T-helper 22 cell (primary cell): ENCODE measurements at places on chromosomes 2 and 18.
A peak's percentile ranks its signal among the peaks of the same experiment; 100 is the strongest.

DNA sequence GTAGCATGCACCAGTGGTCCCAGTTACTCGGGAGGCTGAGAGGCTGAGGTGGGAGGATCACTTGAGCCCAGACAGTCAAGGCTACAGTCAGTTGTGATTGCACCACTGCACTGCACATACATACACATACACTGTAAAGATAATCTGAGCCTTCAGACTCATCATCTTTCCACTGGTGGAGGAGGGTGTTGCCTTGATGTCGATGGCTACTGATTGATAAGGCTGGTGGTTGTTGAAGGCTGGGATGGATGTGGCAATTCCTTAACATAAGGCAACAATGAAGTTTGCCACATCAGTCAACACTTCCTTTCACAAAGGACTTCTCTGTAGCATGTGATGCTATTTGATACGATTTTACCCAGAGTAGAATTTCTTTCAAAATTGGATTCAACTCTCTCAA lies 118.8 kb downstream of the IKZF2 start:
- no peak for DNase-seq

GRCh38 chr2:161434118-161434517 lies 18.0 kb downstream of the TBR1 start:
- no peak for DNase-seq

DNA sequence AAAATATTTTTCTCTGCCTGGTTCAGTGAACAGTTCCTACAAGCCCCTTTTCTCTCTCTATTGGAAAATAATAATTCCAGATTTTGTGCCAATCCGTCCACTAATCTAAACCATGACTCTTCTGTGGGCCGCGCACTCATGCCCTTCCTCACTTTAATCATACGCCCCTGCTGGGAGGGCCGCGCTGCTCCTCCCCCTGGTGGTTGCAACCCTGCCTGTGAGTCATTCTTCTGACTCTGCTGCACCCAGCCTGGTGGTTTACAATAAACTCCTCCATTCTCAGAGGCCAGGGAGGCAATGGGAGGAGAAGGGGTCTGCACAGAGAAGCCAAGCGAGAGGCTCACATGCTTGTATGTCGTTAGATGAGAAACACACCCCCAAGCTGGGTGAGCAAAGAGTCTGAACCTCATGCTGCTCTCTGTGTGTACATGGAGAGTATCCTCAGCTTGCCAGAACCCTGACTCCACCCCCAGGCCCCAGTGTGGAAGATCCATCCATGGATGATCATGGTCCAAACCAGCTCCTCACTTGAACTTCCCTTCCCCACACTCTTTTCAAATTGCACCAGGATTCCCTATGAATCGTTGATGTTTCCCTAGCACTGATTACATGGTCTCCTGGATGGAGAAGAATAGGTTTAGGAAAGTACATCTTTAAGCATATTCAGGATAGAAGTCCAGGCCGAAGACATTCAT lies 228.9 kb downstream of the ANKRD30B start:
- no peak for DNase-seq

GRCh38 chr18:47781561-47781960 lies 148.9 kb downstream of the SMAD2 start:
- no peak for DNase-seq

GRCh38 chr2:50512397-50512796 lies 519.5 kb downstream of the NRXN1 start:
- DNase-seq = no peak

DNA sequence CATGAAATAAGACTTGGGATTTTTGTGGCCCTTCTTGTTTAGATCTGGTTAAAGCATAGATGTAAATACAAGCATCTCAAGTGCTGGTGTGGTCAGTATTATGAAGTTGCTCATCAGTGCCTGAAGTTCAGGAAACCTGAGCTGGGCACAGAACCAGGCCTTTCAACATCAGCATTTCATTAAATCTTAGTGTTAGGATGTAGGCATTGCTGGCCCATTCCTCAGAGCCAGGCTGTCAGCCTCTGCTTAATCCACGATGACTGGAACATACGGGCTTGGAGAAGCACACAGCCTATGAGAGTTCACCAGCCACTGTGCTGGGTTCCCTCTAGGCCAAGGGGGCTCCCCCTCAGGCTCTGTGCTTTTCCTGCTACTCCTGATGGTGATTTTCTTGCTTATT lies 270.2 kb downstream of the EN1 start:
- no peak for DNase-seq

DNA sequence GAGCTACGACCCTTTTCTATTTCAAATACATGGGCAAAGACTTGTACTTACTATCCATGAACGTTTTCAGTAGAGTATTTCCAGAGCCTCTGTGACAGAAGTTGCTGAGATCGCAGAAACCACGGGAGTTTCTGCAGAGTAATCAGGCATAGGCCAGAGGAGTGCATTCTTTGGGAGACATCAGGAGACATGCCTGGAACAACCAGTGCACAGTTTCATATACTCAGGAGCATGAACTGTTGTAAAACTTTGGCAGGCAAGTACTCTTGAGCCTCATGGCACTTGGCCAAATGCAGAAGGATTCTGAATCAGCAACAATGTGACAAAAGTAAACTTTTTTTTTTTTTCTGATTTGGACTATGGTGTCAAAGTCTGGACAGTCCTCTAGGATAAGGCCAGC lies 307.1 kb downstream of the GRB14 start:
- DNase-seq = no peak

DNA sequence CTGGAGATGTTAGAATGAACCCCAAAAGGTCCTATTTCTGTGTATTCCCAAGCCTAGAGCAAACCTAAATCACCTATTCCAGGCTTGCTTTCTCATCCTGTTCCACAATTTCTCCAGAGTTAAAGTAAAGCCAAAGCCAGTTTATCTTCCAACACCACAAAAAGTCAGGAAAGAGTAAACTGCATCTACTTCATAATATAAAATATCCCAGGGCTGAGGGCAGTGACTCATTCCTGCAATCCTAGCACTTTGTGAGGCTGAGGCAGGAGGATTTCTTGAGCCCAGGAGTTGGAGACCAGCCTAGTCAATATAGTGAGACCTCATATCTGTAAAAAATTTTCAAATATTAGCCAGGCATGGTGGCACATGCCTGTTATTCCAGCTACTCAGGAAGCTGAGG lies 241.4 kb downstream of the CDH20 start:
- DNase-seq = no peak

GRCh38 chr2:140199312-140199711 lies 1419.1 kb upstream of the NXPH2 start:
- DNase-seq = no peak

GRCh38 chr18:21490748-21491147 lies 109.8 kb downstream of the ESCO1 start:
- DNase-seq = no peak

DNA sequence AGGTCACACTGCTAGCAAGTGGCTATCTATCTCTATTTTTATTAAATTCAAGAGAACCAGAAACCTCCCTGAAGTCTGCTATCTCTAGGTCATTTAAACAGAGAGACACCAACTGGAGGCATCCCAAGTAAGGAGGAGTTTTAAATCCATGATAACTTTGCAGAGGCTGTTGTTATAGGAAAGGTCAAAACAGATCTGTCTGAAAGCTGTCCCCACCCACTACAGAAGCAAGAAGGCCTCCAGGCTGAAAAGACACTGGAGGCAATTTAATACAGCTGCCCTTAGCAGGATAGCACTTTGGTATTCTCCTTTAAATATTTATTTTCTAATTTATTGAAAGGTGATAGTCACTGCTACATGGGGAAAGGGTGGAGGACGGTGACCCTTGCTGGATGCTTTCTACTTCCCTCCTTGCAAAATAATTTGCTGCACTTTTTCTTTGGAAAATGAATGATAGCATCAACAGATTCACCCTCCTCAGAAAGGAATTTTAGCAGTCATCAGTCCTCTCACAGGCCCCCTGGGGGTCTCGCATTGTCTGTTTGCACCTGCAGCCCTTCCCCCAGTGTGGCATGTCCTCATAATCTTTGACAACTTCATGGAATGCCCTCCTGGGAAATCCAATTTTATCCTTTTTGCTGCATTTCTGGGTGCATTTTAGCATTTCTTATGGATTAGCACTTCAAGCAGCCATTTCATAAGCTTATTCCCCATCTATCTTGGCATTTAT lies 429.5 kb upstream of the TNP1 start:
- DNase-seq = no peak

DNA sequence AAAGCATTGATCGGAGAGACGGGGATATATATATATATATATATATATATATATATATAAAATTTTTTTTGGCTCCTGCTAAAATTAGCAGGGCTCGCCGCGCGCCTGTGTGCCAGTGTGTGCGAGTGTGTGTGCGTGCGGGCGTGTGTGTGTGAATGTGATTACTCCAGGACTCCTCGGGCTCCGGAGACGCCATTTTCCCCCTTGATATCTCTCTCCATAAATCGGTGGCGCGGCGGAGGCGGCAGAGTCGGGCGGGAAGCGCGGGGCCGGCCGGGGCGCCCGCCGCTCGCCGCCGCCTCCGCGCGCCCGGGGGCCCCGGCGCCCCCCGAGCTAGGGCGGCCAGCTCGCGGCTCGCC lies 795 bp upstream of the SETBP1 start:
- no peak for DNase-seq

- DNase-seq = no peak
Measured at GRCh38 chr18:14971461-14972185, 223.7 kb downstream of the ANKRD30B start.

GRCh38 chr18:49185623-49186022 lies 234.9 kb upstream of the SMAD7 start:
- DNase-seq = no peak

- DNase-seq = no peak
Measured at GRCh38 chr2:220143336-220143735, 515.9 kb downstream of the SLC4A3 start.

DNA sequence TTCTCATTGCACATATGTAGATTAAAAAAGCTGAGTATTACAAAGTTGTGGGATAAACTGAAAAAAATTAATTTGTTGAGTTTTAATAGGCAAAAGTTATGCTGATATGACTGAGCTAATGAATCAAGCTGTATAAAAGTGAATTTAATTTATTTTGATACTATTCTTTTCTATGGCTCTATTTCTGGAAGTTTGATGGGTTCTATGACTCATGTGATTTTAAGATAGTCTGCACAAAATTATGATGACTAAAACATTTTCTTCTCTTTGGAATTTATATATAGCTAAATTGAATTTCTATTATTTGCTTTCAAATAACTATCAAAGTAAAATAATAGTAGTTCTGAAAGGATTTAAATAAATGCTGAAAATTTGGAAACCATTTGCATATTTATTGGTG lies 71.0 kb upstream of the MMADHC start:
- DNase-seq = no peak

- no peak for DNase-seq
Measured at GRCh38 chr18:39302481-39302880, 1736.9 kb upstream of the CELF4 start.

DNA sequence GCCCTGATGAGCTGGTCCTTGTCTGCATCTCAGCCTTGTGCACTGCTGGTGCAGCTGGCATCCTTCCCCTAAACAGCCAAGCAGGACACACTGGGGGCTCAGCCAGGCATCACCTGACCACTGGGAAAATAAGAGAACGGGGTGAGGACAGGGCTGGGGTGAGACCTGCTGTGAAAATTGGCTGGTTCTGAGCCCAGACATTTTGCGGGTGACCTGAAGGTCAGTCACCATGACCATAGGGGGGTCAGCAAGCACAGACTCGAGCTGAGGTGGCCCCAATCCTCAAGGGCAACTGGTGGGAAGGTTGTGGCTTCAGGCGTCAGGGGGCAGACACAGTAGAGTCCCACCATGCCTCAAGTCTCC lies 144.9 kb upstream of the TWIST2 start:
- DNase-seq = no peak

DNA sequence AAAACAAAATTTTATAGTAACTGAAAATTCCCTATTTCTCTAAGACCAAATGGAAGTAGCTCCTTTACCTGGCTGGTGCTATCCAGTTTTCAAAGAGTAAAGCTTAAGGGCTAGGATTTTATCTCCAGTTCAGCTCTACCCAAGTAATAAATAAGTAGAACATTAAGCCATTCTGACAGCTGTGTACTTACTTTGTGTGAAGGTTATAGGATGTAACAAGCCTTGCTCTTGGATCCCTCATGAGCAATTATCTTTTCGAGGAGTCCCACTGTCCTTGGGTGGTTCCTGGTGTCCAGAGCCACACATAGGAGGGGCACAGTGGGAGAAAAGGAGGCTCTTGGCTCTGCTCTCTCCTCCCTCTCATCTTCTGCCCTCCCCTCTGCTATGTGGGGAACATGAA lies 45.5 kb downstream of the KIF5C start:
- DNase-seq = no peak

DNA sequence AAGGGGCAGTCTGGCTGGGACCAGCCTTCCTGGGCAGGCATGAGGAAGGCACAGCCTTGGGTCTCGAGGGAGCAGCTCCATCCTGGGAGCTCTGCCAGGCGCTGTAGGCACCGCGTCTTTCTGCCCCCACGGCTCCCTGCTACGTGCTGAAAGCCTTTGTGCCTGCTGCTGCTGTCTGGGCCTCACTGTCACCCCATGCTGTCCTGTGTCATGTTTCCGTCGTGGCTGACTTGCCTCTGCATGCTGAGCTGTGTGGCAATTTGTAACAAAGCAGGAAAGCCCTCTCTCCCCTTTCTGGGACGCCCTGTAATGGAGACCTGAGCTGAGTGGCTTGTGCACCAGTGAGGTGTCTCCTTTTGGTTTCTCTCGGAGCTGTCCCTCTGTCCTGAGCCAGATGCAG lies 152.5 kb downstream of the TSN start:
- no peak for DNase-seq

DNA sequence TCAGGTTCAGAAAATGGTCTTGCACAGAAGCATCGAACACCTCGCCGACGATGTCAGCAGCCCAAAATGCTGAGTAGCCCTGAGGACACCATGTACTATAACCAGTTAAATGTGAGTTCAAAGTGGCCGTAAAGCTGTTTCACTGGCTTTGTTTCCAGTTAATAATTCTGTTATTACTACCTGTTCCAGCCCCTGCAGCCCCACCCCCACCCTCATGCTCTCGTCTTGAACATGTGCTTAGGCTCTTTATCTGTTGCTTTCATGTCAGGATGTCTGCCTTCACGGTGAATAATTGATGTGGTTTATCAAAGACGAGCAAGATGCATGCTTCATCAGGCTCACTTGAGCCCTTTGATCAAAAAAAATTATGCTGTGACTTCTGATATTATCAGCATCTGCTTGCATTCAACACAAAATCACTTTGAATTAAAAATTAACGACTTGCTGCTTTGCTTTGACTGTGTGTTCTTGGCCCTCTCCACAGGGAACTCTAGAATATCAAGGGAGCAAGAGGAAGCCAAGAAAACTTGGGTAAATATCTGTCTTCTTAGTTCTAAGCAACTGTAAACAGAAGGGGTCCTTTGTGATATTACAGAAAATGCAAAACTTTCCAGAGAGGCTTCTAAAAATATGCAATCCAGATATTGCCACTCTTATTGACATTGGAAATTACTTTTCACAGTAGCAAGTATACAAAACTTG lies 63.4 kb upstream of the SP5 start:
- DNase-seq = peak; percentile 18

DNA sequence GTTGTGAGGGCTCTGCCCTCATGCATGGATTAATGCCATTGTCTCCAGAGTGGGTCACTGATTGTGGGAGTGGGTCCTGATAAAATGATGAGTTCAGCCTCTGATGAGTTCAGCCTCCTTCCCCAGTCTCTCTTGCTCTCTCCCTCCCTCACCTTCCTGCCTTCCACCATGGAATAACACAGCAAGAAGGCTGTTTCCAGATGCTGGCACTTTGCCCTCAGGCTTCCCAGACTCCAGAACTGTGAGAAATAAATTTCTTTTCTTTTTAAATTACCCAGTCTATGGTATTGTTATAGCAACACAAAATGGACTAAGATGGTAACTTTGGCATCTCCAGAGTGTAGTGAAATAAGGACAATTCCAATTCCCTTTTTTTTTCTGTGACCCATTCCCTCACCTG lies 47.1 kb upstream of the MAP4K3 start:
- no peak for DNase-seq

GRCh38 chr18:50895350-50896045 lies 16.6 kb downstream of the ME2 start:
- no peak for DNase-seq

- no peak for DNase-seq
Measured at GRCh38 chr2:102575888-102576287, 43.5 kb upstream of the SLC9A2 start.
